ENCODE measurements at places on chromosomes 2 and 18. TPM values are rescaled to one million over a fixed set of nuclear protein-coding genes. Genes with fewer than 3 reads are reported as not detected.

CPO gene
- total RNA-seq = 0.48 TPM

CHST10 gene
- 13.4 TPM for total RNA-seq

TXNDC2 gene
- not detected for total RNA-seq

DDX18 gene
- 39.1 TPM for total RNA-seq

CLEC4F gene
- total RNA-seq = 0.18 TPM

IL1R2 gene
- not detected for total RNA-seq

UCN gene
- total RNA-seq = 1.4 TPM

DNA sequence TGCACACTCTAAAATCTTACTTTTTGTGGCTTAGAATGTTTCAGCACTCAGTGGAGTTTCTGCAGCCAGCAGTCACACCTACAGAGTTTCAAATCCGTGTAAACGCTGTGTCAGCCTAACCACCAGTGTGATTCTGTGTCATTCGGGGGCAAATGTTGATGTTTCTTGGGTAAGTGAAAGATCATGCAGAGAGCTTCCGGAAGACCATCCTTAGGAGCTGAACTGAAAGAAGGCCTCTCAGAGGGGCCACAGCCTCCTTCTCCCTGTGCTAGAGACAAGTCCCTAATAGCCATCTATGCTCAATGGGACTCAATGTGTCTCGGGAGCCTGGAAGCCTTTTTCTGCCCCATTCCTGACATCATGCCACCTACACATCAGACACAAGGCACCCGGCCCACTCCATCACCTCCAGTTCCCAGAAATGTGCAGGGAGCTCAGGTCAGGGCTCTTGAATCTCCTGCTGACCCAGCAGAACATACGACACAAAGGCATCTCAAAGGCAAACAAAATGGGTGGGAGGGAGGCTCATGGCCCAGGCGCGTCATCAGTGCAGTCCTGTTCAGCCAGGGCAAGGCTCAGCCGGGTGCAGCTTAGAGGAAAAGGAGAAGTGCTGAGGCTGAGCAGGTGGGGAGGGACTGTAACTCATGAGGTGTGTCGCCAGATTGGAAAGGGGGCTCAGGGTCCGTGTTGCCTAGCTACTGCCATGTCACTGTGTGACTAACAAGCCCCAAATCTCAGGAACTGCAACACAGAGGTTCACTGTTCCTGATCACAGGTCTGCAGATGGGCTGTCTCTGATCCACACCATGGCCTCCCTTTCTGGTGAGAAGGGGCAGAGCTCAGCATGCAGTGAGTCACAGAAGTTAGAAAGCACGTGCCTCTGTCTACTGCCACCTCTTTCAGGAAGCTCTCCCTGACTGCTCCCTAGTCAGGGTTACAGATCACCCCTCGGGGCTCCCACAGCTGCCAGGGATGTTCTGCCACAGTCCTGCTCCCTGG, 82.0 kb downstream of the SMAD7 start:
- no peak for DNase-seq

GRCh38 chr2:156474401-156474800, 38.2 kb downstream of the GPD2 start:
- no peak for DNase-seq

- no peak for DNase-seq
Measured at GRCh38 chr2:38650717-38651116, 15.2 kb upstream of the GALM start.

DNA sequence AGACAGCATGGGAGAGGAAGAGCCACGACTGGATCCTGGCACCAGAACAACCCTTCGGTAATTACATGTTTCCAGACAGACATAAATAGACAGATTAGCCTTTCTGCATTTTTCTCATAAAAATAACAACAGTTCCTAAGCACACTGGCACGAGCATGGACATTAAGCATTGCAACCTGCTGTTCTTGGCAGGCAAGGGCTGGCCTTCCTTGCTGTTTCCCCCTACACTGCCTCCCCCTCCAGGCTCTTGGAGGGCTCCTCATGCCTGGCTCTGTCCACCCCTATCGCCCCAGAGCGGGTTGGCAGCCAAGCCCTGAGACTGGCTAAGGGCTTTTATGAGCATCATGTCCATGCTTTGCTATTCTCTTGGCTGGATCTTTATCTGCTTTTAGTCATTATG, 89.6 kb downstream of the TTC32 start:
- no peak for DNase-seq

DNA sequence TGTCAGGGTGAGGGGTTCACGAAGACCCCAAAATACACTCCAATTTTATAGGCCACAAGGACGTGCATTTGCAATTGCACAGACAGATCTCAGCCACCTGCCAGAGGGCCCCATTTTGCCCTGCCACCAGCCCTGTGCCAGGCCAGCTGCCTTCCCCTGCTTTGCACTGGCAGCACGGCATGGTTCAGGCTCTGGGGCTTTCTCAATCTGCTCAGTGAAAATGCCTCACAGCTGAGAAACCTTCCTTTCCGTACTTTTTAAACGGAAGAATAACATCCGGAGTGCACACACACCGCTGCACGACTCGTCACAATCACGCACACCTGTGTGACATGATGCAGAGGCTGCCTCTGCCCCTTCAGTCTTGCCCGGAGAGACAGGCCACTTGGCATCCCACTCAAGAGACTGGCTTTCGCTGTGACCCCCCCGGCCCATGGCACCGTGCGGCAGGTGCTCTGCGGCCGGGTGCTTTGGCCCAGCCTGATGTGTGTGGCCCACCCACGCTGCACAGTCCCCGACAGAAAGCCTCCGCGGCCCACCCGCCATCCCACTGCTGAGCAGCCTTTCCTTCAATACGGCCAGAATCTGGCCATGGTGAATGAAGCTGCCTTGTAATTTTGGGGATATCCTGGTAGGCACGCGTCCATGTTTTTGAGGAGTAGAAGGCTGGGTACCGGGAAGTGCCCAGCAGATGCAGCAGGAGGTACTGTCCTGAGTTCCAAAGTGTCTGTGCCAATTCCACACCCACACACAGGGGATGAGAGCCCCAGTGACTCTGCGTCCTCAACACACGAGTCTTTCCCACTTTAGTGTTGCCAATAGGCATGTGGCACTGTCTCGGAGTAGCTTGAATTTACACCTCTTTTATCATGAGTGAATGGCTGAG, 88.8 kb downstream of the USP40 start:
- no peak for DNase-seq

GRCh38 chr2:105544591-105545377, 145.9 kb upstream of the FHL2 start:
- DNase-seq = no peak

DNA sequence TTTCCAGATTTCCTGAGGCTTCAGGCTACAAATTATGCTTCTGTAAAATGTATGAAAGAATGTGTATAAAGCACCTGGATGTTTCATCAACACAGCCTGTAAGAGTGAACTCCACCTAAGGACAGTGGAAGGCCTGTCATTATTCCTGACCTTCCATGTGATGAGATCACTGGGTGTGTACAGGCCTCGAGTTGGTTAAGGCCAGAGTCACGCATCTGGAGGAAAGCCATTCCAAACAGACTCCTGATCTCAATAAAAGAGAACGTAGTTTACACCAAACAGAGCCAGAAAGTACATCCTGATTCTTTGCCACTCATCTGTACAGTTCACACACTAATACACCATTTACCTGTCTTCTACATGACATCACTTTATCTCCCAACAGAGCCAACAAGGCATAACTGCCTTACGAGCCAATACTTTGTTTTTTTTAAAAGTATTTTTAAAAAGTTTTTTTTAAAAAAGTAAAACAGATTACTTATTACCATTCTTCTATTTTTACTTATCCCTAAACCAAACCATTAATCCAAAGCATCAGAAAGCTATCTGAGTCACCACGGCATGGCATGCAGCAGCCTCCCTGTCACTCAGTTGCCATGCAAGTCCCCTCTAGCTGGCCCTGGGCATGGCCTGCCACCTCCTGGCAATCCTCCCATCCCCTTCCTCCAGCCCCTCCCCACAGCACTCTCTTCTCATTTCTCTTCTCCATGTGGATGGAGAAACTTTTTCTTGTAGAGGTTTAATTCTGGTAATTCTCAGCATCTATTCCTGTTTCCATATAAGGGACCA, 78.8 kb upstream of the TFCP2L1 start:
- DNase-seq = no peak

DNA sequence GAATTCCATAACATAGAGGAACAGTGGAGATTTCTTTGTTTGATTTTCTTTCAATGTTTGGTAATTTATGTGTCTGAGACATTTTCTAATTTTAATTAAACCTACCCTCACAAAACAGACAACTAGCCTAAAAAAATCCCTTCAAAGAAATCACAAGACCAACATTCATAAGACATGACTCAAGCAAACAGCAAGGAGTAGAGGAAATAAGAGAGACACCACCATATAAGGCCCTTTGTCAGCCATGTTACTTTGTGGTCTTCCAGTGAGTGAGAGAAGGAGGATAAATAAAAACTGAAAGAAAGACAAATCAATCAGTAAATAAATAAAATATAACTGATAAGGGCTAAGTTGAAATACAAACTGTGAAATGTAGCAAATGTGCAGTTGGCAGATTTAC, 830.8 kb upstream of the SLC39A10 start:
- DNase-seq = no peak

GRCh38 chr2:54924121-54924520, 126.1 kb downstream of the RTN4 start:
- no peak for DNase-seq

DNA sequence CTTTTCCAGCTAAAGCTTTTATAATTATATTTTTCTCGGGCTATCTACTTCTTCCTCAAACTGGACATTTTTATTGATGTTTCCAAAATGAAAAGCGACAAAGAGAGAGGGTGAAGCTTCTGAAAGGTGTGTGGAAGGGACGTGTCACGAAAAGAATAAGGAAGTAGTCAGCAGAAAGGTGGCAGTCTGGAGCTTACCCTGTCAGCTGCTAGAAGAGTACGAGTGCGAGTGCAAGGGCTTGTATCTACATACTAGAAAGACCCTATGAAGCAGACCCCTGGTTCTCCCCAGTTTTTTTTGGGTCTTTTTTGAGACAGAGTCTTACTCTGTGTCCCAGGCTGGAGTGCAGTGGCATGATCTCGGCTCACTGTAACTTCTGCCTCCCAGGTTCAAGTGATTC, 14.6 kb downstream of the FHL2 start:
- DNase-seq = no peak

GRCh38 chr2:153232464-153232863, 246.1 kb downstream of the RPRM start:
- no peak for DNase-seq

DNA sequence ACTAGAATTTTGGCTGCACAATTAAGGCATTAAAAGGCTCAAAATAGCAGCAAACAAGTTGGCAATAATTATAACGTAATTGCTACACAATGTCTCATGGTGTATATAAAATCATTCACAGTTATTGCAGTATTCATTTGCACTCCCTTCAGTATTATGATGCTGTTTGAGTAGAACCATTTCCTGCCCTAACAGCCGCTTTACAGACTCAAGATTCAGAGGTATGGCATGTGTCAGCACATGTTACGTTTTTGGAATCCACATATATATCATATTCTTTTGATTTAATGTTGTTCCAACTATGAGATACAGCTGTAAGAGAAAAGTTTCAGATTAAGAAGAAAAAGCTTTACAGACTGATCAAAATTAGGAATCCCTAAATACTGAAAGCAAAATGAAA, 56.3 kb upstream of the NCKAP5 start:
- DNase-seq = no peak

- DNase-seq = no peak
Measured at GRCh38 chr2:109435901-109436598, 177.7 kb downstream of the SEPTIN10 start.

DNA sequence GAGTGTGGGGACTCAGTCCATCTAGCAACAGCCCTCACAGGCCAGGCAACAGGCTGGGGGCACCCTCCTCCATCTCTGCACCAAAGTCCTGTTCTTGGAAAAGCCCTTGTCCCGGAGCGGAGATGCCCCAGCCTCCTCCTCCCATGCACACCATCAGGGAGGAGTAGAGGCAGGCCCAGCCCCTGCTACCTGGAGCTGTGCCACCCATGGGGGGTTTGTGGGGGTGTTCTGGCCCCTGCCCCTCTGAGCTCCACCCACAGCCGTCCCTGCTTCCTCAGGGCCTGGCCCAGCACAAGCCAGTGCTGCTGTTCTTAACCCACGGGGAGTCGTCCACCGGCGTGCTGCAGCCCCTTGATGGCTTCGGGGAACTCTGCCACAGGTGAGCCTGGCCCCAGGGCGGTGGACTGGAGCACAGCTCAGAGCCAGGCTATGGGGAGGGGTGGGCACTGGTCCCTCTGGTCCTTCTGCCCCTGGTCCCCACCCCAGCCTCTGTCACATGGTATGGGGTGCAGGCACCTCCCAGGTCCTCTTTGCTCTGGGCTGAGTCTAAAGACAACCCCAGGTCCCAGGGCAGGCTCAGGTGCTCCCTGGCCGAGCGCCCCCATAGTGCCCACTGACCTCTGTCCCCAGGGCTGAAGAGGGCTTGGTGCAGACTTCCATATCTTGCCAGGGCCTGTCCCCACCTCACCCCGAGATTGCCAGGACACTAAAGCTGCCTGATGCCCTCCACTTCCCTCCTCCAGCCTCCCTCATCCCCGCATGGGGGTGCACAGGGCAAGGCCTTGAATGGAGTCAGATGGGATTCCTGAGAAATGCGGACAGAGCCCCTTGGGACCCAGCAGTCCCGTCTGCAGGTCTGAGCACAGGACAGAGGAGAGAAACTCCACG, 2.7 kb downstream of the AGXT start:
- DNase-seq = no peak

GRCh38 chr2:121947674-121948073, 192.2 kb downstream of the TSN start:
- no peak for DNase-seq

DNA sequence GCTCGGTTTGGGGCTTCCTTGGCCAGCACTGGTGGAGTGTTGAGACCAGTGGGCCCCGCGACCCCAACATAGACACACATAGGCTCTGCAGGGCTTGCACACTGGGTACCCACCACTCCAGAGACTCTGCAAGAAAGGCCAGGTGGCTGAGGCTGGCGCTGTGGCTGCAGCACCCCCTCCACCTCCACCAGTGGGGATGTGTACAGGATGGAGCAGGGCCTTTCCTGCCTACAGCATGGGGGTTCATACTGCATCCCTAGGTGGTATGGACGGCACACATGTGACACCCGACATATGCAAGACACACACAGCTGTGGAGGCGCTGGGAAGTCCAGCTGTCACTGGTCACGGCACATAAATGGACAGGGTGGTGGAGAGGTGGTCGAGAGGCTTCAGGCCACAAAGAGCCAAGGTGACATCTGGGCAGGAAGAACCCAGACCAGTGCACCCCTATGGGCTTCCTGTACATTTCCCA, 1.3 kb downstream of the RNPEPL1 start:
- DNase-seq = no peak

DNA sequence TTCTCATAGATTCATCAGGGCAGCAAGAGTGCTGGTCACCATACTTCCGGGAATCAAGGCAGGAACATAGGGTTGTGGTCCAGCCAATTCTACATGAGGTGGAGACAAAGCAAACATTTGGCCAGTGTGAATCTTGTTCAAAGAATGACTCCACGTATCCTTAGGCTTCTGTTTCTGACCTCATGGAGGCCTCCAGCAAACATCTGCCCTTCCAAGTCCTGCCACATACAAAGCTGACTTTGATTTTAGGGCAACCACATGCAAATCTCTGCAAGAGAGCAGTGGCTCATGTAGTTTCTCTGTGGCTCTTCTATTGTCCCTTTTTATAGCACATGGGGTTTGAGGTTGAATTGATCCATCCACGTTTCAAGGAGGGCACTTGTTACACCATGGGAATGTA, 132.1 kb upstream of the MMADHC start:
- DNase-seq = no peak
